Esophagus squamous epithelium (tissue), 5 donors: ENCODE measurements at places on chromosomes 16 and 17.

- DNase-seq, result no peak
Measured at GRCh38 chr16:19563377-19563776, 7.9 kb downstream of the VPS35L start.

- DNase-seq, result no peak
Measured at GRCh38 chr17:78053777-78054468, 74.6 kb downstream of the TMC6 start.

GRCh38 chr17:40060887-40061608 lies 1.7 kb upstream of the THRA start:
- no peak for DNase-seq

- DNase-seq, result no peak
Measured at GRCh38 chr16:4309833-4310266, 6.0 kb upstream of the GLIS2 start.

- no peak for DNase-seq
Measured at GRCh38 chr17:81438007-81438659, 42.9 kb downstream of the BAHCC1 start.

DNA sequence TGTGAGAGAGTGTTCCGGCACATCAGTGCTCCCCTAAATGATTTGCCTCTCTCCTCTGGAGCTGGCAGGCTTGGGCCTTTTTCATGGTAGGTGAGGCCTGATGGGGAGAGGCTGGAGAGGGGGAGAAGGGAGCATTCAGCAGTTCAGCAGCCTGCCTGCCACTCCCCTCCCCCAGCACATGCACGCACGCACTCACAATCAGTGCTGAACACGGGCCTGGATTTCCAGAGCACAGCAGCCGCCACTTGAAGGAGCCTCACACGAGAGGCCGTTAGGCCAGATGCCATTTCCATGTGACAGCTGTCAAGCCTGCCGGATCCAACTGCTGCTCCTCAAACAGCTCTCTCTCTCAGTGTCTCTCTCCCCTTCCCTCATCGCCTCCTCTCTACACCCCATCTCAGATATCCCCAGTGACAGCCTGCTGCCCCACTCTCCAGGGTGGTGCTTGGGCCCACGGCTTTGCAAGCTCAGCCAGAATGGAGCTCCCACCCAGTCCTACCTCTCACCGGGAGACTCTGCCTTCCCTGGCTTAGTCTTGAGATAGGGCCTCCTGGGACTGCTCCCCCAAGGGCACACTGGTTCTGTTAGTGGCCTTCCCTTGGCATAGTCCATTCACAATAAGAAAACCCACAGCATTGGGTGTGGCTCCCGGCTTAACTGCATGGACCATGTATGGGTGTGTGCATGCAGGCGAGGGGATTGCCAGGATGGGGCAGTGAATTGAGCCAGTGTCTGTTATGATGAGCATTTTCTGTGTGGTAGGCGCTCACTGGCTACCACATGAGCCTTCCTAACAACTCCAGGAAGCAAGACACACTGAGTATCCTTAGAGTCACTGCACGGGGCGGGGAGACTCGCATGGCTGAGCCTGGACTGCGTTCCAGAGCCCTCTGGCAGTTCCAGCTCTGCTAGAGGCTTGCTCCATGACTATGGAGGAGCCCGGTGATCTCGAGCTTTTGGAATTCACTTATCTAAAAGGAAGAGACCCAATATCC lies 226.2 kb downstream of the CCDC182 start:
- no peak for DNase-seq

GRCh38 chr17:82486231-82487094 lies 27.9 kb downstream of the NARF start:
- no peak for DNase-seq

GRCh38 chr17:69962436-69962995 lies 112.5 kb upstream of the KCNJ16 start:
- no peak for DNase-seq

GRCh38 chr17:55845385-55845784 lies 94.5 kb downstream of the PCTP start:
- DNase-seq, result no peak

DNA sequence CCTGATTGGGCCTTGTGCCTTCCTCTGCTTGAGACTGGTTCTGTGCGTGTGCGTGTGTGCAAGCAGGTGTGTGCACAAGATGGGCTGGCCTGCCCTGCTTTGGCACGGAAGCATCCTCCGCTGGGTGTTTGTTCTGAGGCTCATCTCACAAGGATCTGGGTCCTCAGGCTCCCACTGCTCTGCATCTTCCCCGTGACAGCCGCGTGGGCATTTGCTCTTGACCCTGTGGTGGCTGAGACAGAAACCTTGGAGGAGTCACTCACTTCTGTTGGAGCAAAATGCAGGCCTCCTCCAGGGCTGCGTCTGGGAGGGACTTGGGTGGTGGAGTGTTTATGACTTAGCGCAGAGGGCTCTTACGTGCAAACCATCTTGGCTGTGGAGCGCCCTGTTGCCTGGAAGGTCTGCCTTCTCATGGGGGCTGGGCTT lies 119.2 kb downstream of the RPTOR start:
- DNase-seq, result no peak

GRCh38 chr17:74592087-74592990 lies at the start of gene CD300LD:
Gene CD300LD, minus strand, starts transcription at chr17:74592283. Its CDS starts 81 bp downstream, at chr17:74592202.
- DNase-seq, result no peak

GRCh38 chr17:73396431-73397277 lies 84.9 kb upstream of the CDC42EP4 start:
- no peak for DNase-seq

DNA sequence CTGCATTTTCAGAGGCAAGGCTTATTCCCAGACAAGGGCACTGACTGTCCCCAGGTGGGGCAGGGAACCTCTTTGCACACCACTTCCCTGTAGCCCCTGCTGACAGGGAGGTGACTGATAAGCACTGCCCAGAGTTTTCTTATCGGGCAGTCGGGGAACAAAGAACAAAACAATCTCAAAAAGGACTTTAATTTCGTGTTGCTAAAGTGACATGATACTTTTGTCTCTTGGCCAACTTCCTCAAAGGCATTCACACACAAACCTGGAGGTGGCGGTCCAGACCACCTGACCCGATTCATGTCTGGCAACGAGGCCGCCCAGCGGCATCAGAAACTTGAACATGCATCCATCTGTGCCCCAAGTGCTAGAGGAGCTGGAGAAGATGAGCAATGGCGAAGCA lies 28.9 kb downstream of the ZDHHC7 start:
- no peak for DNase-seq

DNA sequence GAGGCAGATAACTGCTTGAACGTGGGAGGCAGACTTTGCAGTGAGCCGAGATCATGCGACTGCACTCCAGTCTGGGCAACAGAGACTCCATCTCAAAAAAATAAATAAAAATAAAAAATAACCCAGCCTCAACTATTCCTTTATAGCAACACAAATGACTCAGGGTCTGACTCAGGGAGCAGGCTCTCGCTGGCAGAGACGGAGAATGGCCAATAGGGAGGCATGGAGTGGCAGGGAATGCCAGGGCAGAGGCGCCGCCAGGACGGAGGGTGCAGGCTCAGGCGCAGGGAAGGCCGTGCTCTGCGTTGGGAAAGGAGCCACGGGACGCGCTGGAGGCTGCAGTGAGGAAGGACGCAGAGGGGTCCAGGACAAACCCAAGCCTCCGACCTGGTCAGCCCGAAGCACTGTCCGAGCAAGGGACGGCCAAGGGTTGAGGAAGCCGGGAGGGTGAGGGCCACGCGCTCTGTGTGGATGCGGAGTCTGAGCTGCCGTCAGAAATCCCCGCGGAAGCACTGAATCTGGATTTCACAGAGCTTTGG lies 40.3 kb downstream of the PKD1 start:
- DNase-seq, result no peak

DNA sequence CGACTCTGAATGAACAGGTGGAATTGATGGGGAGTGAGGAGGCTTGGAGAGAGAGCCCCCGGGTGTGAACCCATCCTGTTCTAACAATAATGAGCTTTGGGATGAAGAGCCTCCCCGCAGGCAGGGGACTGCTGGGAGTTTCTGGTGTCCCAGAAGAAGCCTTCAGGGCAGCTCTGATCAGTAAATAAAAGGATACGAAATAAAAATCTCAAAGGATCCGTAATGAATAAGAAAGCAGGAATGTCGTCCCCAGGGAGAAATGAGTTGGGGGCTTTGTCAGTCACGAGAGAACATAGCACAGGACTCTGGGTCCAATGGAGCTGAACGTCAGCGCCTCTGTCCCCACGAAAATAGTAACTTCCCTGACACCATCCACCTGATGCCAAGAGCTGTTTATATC lies 113.4 kb downstream of the PITPNC1 start:
- DNase-seq, result no peak

DNA sequence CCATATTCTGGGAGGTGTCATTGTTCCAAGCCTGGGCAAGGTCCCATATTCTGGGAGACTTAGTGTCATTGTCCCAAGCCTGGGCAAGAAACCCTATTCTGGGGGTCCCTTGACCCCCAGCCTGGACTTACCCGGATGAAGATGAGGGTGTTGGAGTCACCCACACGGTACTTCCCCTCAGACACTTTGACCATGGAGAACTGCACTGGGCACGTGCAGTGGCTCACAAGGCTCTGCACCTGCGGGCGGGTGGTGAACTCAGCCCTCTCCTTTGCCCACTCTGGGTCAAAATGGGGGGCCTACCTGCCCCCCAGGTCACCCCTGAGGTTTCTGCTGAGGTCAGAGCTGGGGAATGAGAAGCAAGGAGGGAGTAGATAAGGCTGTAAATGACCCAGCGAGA lies 4.1 kb downstream of the GAS2L2 start:
- no peak for DNase-seq

- no peak for DNase-seq
Measured at GRCh38 chr17:57275071-57275764, 18.9 kb downstream of the MSI2 start.

GRCh38 chr17:75020331-75021110 lies 8.1 kb downstream of the MRPL58 start:
- no peak for DNase-seq

GRCh38 chr17:48570325-48571023 lies 7.7 kb downstream of the HOXB4 start:
- DNase-seq, result no peak

GRCh38 chr16:9251026-9251425 lies 159.6 kb downstream of the HAPSTR1 start:
- no peak for DNase-seq

DNA sequence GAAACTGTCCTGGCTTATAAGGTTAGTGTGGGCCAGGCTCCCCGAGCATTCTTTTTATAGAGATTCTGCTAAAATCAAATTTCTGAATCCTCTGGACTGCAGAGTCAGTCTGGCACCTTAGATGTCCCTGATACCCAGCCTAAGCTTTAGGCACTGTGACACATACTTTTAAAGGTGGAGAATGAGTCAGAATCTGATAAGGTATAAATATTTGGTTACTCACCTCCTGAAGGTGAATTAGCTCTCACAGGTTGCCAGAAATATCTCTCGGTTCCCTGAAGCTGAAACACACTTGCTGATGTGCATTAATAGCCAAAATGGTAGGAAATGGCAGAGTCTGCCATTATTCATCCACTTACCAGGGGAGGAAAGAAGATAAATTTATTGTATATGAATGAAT lies 446.9 kb downstream of the UTP18 start:
- DNase-seq, result no peak

- DNase-seq, result no peak
Measured at GRCh38 chr17:76751416-76751993, 13.6 kb downstream of the MFSD11 start.

- no peak for DNase-seq
Measured at GRCh38 chr16:81873843-81874752, 95.0 kb downstream of the PLCG2 start.

DNA sequence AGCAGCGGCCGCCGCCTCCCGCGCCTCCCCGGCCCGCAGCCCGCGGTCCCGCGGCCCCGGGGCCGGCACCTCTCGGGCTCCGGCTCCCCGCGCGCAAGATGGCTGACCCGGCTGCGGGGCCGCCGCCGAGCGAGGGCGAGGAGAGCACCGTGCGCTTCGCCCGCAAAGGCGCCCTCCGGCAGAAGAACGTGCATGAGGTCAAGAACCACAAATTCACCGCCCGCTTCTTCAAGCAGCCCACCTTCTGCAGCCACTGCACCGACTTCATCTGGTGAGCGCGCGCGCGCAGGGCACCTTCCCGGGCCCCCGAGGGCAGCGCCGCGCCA lies 258 bp downstream of the PRKCB start:
- no peak for DNase-seq

- no peak for DNase-seq
Measured at GRCh38 chr17:2990396-2990795, 73.0 kb downstream of the OR1D5 start.

DNA sequence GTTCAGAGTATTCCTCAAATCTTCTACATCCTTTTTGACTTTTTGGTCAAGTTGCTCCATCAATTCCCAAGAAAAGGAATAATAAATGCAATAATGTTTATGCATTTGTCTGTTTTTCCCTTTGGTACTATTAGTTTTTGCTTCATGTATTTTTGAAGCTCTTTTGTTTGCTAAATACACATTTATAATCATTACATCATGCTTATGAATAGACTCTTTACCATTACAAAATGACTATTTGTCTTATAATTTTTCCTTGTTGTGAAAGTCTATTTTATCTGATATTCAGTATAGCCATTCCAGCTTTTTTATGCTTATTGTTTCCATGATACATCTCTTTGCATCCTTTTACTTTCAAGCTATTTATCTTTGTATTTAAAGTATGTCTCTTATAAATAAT lies 41.2 kb downstream of the CEP112 start:
- DNase-seq, result no peak

- DNase-seq, result no peak
Measured at GRCh38 chr16:5704271-5704670, 606.7 kb upstream of the EEF2KMT start.

- no peak for DNase-seq
Measured at GRCh38 chr17:77894126-77894956, 64.2 kb upstream of the TNRC6C start.

- DNase-seq, result no peak
Measured at GRCh38 chr16:56221995-56222394, 30.7 kb downstream of the GNAO1 start.

DNA sequence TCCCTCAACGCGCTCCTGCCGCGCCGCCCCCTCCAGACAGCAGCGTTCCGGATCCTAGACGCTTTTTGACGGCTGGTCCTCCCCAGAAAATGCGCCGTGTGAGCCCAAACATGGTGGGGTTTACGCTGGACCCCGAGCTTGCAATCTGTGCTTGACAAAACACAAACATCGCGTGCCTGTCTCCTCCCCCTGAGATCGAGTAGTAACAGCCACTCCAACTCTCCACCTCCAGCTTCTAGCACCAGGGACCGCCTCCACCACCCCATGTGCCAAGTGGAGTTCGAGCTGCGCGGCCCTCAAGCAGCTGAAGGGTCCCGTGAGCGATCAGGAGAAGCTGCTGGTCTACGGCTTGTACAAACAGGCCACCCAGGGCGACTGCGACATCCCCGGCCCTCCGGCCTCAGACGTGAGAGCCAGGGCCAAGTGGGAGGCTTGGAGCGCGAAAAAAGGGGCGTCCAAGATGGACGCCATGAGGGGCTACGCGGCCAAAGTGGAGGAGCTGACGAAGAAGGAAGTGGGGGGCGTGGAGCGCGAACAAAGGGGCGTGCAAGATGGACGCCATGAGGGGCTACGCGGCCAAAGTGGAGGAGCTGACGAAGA lies 656 bp upstream of the GEMIN4 start:
- no peak for DNase-seq

DNA sequence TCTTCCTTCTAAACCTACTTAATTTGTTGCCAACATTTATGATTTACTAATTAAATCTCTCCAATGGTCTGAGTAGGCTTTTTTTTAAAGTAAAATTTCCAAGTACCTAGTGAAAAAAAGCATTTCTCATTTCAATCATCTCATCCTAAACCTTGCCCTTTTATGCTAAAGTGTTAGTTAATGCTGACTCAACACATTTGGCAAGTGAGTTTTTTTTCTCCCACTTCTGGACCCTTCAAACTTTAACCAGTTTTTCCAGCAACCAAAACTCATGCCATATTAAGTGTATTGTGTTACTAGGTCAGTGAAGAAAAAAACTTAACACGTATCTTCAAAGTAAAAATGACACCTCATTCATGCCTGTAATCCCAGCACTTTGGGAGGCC lies 5.3 kb downstream of the AP1G1 start:
- DNase-seq, result no peak

GRCh38 chr16:2056077-2056476 lies 8.3 kb downstream of the TSC2 start:
- no peak for DNase-seq
